ENCODE measurements at places on chromosomes 3 and 15.

DNA sequence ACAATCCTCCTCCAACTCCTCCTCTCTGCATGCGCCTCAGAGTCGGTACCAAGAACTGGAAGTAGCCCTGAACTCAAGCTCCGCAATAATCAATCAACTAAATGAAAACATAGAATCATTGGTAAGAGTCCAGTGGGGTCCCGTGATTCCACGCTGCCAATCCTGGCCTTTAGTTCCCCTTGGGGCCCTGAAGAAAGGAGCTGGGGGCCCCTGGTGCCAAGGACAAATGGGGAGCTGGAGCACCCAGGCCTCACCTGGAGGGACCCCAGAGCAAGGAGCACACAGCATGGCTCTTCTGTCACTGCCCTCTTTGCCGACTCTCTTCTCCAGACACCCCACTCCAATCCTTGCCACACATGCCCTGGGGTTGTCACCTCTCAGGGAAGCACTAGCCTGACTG, 80.3 kb downstream of the ADAMTS7 start:
- no peak for DNase-seq

- DNase-seq = peak; percentile 44
These were observed 9.4 kb downstream of the NAA50 start for GRCh38 chr3:113736548-113737089.

DNA sequence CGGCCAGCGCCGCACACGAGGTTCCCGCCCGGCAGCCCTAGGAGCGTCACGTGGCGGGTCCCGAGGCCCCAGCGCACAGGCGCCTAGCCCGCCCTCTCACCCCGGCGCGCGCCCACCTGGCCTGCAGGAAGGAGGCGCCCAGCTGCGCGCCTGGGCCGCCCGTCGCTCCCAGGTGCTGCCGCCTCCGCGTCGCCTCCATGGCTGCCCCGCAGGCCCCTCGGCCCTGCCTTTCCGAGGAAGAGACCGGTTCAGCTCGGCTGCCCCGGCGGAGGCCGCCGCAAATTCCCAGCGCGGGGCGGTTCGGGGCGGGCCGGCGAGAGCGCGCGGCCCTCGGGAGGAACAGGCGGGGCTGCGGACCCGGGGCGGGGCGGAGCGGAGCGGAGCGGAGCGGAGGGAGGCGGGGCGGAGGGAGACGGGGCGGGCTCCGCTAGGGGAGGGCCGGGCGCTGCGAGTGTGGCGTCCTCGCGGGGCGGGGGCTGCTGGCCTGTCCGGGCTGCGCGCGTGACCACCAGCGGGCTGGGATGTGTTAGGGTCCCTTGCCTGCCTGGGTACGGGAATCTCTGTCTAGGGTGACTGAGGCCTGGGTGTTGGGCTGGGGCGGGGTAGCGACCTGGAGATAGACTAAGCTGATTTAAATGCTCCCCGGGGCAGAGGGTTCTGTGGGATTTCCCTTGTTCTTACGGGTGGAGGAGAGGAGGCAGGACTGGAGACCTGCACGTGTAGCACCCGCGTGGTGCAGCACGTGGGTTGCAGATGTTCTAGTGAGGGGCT, at the start of gene CLN6:
Gene CLN6, minus strand, starts transcription at position 343 of the 771 bp plus-strand sequence. Its CDS starts 144 bp downstream, at position 199.
- peak; percentile 48 for DNase-seq

DNA sequence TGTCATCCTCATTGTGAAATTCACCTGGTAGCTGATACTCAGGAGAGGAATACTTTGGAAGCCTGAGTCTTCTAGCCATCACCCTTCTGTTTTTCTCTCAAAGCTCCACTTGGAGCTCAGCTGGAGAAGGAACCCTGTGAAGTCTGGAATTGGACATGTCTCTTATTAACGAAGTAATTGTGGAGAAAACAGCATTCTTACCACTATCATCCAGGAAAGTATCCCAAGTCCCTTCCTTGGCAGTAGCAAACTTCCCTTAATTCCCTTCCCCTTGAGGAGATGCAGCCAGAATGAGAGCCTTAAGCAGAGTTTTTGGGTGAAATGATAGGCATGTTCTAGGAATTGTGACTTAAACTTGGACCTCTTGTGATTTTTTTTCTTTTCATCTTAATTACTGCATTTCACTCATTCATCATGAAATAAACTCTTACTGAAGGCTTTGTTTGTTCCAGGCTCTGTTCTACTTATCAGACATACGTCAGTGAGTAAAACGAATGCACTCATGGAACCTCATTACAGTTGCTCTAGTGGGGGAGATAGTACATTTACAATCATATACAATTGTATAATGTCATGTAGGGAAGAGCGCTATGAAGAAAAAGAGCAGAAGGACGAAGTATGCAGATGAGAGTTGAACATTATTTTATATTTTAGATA, 30.5 kb upstream of the TCF12 start:
- no peak for DNase-seq

- no peak for DNase-seq
These were observed 101.7 kb upstream of the SMAD3 start for GRCh38 chr15:66963710-66964109.

- DNase-seq = no peak
These were observed 90.0 kb upstream of the STT3B start for GRCh38 chr3:31442755-31443154.

DNA sequence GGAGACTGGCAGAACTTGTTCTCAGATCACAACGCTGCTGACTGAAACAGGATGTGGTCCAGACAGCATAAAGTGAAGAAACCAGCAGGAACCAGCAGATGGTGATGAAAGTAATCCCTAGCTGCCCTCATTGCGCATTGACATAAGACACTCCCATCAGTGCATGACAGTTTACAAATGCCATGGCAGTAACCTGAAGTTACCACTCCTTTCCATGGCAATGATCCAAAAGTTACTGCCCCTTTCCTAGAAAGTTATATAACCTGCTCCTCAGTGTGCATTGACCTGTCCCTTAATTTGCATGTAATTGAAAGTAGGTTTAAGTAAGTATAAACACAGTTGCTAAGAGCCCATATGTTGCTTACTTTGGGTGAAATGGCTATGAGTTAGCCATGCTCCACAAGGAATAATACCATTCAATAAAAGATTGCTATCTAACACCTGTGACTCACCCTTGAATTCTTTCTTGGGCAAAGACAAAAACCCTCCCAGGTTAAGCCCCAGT, 149.1 kb upstream of the CD96 start:
- no peak for DNase-seq

DNA sequence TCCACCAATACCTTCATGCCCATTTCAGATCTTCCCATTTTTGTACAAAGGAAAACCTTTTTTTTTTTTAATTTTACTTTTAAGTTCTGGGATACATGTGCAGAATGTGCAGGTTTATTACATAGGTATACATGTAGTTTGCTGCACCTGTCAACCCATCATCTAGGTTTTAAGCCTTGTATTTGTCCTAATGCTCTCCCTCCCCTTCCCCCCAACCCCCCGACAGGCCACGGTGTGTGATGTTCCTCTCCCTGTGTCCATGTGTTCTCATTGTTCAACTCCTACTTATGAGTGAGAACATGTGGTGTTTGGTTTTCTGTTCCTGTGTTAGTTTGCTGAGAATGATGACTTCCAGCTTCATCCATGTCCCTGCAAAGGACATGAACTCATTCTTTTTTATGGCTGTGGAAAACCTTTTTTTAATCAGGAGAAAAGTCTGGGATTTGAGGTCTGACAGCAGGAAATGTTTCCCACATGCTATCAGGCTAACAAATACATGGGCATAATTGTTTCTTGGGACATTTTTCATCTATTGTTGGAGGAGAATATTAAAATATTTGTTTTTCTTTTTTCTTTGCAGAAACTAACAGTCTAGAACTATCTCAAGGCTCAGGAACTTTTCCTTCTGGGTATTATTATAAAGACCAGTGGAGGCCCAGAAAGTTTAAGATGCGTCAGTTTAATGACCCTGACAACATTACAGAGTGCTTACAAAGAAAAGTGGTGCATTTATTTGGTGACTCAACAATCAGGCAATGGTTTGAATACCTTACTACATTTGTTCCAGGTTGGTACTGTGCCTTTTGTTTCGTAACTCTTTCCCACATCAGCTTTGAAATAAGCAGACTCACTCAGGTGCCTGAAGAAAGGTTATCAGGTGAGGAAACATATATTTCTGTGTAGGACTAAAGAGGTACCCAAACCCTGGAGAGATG, 32.8 kb upstream of the NFKBIZ start:
- DNase-seq = no peak

- no peak for DNase-seq
These were observed 357.7 kb downstream of the CLSTN2 start for GRCh38 chr3:140292684-140293083.

DNA sequence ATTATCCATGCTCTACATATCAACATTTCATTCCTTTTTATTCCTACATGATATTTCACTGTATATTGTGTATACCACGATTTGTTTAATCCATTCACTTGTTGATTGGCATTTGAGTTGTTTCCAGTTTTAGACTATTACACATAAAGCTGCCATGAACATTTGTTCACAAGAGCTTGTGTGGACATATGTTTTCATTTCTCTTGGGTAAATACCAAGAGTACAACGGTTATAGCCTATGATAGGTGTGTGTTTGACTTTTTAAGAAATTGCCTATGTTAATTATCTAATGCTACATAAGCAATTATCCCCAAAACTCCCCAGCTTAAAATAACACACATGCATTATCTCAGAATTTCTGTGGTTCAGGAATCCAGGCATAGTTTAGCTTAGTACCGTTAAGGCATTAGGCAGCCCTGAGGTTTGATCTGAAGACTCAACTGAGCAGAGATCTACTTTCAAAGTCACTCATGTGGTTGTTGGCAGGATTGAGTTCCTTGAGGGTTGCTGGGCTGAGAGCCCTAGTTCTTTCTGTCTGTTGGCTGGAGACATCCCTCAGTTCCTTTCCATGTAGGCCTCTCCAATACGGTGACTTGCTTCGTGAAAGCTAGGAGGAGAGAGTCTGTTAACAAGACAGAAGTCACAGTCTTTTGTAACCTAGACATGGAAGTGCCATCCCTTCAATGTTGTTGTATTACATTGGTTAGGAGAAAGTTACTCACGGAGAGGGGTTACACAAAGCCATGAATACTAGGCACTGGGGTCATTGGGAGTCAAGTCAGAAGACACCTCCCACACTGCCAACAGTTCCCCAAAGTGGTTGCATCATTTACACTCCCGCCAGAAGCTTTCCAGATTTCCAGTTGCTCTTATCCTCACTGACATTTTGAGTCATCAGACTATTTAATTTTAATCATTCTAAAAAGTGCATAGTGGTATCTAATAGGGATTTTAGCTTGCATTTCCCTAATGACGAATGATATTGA, 21.0 kb upstream of the PCSK6 start:
- DNase-seq = no peak

DNA sequence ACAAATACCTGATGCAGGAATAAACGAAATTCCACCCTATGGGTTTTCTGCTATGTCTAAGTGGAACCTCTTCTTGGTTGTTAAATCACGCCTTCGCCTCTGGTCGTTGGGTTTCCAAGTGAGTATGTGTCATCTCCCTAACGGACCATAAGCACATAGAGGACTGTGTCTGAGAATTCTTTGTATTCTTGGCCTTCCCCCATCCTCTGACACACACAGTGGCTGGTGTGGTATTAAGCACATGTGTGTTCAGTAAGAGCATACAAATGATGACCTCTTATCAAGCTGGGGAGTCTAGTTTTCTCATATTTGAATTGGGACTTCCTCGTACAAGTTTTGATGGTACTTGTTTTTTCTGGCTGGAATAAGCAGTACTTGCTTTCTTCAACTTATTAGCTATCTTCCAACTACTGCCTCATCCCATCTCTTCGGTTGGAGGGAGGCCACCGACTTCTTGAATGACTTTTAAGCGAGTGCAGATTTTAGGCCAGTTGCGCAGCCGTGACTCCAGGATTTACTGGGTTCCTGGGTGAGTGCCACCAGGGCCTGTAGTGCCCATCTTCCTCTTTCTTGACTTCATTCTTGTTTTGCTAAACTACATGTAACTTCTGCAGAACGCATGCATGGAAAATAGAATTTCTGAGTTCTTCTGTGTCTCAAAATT, 240.2 kb downstream of the ADAMTS17 start:
- DNase-seq = no peak

DNA sequence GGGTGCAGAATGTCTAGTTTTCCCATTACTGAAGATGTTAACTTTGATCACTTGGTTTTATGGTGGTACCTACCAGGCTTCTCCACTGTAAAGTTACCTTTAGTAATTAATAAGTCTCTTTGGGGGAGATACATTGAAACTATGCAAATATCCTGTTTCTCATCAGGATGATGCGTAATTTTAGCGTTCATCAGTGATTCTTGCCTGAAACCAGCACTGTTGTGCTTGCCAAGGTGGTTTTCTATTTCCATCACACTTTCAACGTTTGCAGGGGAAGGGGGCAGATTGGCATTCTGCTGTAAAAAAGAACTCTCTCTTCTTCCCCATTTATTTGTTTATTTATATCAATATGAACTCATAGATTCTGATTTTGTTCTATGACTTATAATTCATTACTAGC, 61.0 kb downstream of the SSR3 start:
- no peak for DNase-seq

- no peak for DNase-seq
These were observed 995 bp downstream of the ADAMTS17 start for GRCh38 chr15:100340721-100341238.

GRCh38 chr15:88982946-88983342, 69.8 kb upstream of the MFGE8 start:
- DNase-seq = no peak

- no peak for DNase-seq
These were observed 15.9 kb upstream of the SH3BP5 start for GRCh38 chr3:15348246-15348645.

DNA sequence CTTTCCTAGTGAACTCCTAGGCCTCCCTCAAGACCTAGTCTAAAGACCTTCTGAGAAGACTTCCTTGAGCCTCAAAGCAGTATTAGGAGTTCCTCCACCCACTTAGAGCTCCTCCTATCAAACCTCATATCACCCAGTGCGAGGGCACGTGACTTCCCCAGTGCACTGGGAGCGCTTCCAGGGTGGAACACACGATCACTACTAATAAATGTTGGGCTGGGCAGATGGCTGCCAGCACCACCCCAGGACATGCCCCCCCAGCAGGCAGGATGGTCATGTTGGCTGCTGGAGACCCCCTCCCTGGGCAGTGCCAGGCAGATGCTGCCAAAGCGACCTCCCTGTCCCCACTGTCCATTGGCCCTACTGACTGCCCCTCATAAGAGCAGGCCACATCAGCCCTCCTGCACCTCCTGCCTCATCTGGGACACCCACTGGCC, 8.5 kb upstream of the PLXND1 start:
- DNase-seq = no peak

DNA sequence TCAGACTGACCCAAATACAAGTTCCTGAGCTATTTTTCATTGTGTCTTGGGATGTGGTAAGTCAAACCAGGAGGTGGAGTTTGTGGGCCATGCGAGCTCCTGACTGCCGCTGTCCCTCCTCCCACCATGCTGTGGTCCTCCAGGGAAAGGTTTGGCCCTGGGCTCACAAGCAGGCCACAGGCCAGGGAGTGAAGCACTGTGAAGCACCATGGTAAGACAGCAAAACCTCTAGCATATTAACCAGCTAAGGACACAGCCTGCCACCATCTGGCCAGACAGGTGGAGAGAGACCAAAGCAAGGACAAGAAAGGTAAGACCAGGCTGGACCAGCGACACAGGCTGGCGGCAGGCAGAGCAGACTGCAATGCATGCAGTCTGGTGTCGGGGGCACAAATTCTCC, 15.3 kb downstream of the RAB43 start:
- DNase-seq = no peak

- no peak for DNase-seq
These were observed 30.2 kb downstream of the ARID3B start for GRCh38 chr15:74571191-74571590.
